Neural progenitor cell (in vitro differentiated cells): ENCODE measurements at places on chromosomes 1 and 21.
A peak's percentile ranks its signal among the peaks of the same experiment; 100 is the strongest.

- no peak for DNase-seq
Observed at GRCh38 chr1:24281591-24281990, 37.6 kb upstream of the GRHL3 start.

DNA sequence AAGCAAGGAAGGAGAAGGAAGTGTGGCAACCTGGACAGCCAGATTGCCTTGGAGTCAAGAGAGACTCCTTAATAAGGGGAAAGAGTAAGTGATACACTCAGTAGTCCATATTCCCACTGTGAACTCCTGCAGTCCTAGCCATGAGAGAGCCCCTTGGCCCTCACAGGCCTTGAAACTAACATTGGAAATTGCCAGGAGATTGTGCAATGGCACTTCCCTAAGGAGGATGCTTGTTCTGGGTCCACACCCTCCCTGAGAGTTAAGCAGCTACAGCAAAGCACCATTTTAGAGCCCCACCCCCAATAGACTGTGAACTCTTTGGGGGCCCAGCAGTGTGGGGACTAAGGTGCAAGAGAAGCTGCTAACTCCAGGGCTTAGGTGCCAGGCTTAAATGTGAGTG lies 367.7 kb upstream of the CAMK1G start:
- no peak for DNase-seq

- DNase-seq = no peak
Observed at GRCh38 chr1:218772575-218772974, 401.1 kb upstream of the LYPLAL1 start.

- no peak for DNase-seq
Observed at GRCh38 chr21:31520561-31521098, 138.9 kb upstream of the SOD1 start.

DNA sequence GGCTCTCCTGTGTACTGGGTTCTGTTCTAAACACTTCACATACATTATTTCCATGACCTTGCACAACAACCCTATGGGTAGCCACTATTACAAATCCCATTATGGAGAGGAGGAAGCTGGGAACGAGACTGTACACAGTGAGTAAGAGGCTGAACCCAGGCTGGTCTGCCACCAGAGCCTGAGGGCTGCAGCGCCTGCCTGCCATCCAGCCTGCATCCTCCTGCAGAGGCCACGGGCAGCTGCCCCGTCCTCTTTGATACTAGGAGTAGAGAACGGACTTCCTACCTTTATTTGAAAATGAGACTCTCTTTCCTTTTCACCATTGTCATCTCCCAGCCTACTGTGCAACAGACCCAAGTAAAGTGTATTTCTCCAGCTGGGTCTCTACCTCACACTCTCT lies 370.0 kb downstream of the HHAT start:
- no peak for DNase-seq

GRCh38 chr1:54545916-54546635 lies 2.0 kb upstream of the ACOT11 start:
- DNase-seq = no peak

DNA sequence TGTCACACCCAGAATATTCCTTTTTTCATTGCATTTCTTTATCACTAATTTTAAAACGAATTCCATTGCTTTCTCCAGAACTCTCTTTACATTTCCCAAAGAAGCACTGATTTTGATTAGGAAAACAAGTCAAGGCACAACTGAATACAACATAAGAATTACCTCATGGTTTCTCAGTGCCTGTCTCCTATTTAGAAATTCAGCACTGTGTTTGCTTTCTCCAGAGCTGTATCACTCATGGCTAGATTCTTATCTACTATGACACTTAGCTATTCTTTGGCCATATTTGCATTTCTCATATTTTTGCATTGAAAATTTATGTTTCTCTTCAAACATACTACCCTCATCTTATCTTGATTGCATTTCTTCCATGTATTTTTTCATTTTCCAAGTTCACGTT lies 1402.0 kb downstream of the MRPL39 start:
- DNase-seq = no peak

DNA sequence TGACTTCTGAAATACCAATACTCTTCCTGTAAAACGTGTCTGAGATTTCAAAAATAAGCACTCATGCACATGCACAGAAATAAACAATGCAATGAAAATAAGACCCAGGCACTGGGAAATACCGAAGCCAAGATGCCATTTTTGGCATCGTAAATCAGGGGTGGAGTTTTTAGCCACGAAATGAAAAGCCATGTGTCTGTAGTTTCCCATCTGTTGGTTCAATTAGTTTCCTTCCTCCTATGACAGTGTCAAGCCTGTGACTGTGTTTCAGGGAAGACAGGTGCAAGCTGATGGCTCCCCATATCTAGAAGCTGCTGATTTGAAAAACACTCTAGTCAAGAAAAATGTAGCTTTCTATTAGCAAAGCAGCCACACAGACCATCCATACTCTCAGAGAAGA lies 480.4 kb upstream of the CAMK1G start:
- DNase-seq = no peak

- DNase-seq = no peak
Observed at GRCh38 chr1:94142583-94142982, 21.6 kb upstream of the ABCA4 start.

- peak; percentile 72 for DNase-seq
Observed at GRCh38 chr1:62530516-62531154, 66.7 kb upstream of the ANGPTL3 start.

DNA sequence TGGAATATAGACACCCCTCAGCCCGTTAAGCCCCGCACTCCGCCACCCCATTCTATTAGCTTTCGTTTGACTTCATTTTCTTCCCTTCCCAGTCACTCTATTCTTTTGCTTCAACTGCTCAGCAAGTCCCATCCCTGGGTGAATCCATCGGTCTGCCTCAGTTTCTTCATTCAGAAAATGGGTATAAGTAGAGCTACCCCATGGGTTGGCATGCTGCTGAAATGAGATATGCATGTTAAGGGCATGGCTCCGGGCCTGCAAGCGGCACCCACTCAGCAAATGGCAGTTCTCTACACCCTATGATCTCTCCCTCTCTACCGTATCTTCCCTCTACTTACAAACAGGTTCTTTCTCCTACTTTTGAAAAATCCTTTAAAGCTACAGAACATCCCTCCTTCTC lies 87.8 kb upstream of the IRF2BP2 start:
- no peak for DNase-seq

GRCh38 chr1:15148004-15148403 lies 5.5 kb upstream of the TMEM51 start:
- no peak for DNase-seq

DNA sequence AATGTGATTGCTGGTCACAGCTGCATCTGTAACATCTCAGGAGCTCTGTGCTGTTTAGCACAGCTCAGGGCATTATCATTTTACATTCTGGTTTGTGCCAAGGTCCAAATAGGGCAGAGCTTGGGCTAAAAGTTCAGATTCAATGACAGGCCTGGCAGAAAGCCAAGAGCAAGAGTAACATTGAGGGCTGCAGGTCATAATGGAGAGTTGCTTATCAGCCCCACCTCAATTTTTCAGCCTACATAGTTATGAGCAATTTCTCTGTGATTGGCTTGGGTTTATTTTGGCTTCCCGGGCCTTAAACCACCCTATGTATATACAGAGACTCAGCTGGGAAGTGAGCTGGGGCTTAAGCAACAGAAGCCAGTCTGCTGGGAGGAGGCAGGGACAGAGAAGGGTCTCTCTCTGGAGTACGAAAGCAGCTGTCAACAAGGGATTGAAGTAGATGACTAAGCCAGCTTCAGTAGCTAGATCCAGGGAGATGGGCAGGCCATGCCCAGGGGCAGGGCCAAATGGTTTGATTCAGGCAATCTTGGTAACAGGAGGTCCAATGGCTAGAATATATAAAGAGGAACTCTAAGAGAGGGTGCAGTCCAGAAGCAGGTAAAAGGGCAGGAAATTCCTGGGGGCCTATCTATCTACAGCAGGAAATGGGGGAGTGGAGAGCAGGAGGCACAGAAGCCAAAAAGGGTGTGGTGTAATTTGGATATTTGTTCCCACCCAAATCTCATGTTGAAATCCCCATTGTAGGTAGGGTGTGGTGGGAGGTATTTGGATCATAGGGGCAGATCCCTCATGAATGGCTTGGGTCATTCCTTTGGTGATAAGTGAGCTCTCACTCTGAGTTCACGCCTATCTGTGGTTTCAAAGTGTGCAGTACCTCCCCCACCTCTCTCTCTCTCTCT lies 49.0 kb downstream of the BRINP2 start:
- no peak for DNase-seq

DNA sequence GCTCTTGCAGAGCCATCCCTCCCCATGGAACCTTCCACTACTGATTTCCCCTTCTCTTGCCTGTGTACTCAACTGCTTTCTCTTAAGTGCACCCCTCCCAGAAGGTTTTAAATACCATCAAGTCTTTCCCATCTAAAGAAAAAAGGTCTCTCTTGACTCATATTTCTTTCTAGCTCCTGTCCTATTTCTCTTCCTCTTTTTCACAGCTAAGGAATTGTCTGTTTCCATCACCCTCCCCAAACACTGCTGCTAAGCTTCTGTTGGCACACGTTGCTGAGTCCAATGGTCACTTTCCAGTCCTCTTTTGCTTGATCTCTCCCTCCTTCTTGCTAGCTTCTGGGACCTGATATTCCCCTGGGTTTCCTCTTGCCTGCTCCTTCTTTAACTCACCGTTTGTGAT lies 13.3 kb upstream of the GNL2 start:
- DNase-seq = no peak

DNA sequence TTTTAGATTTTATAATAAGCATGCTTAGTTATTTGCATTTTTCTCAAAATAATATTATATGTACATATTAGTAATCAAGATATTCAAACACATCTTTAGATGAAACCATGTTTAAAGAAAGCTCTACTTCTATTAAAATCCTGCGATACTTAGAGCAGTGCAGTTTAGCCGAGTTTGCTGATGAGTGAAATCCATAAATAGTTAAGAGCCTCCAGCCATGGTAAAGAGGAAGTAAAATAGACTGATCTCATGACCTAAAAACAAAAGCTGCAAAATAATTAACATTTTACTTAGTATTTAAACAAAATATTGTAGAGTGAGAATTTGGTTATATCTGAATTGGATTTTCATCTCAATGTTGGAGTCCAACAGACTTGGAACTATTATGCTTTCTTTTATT lies 147.4 kb upstream of the NRIP1 start:
- DNase-seq = no peak

- DNase-seq = no peak
Observed at GRCh38 chr21:44637018-44637850, at the start of gene KRTAP10-10. TSS of gene KRTAP10-10 (plus strand) at chr21:44637356. CDS start at chr21:44637418, 62 bp downstream.

DNA sequence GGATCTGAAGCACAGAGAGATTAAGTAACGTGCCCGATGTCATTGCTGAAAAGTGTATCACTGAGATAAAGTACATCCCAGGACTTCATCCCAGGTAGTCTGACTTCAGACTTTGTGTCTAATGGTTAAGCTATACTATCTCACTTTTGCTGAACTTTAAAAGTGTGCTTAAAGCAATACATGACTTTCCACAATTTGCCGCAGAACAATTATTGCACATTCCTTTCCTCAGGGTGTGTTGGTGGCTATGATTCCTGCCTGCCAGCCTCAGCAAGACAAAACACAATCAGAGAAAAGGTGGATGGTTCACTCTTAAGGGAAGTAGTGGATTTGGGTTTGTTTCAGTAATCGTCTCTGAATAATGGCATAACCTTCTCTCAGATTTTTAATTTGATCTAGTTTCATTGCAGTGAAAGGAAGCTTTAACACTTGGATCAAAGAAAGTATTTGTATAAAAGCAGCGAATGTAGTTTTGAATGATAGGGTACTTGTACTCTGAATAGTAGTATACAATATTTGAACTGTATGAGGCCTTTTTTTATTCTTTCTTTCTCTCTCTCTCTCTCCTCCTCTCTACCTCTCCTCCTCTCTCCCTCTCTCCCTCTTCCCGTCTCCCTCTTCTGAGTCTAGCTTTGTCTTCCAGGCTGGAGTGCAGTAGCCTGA lies 47.0 kb downstream of the CNST start:
- no peak for DNase-seq

DNA sequence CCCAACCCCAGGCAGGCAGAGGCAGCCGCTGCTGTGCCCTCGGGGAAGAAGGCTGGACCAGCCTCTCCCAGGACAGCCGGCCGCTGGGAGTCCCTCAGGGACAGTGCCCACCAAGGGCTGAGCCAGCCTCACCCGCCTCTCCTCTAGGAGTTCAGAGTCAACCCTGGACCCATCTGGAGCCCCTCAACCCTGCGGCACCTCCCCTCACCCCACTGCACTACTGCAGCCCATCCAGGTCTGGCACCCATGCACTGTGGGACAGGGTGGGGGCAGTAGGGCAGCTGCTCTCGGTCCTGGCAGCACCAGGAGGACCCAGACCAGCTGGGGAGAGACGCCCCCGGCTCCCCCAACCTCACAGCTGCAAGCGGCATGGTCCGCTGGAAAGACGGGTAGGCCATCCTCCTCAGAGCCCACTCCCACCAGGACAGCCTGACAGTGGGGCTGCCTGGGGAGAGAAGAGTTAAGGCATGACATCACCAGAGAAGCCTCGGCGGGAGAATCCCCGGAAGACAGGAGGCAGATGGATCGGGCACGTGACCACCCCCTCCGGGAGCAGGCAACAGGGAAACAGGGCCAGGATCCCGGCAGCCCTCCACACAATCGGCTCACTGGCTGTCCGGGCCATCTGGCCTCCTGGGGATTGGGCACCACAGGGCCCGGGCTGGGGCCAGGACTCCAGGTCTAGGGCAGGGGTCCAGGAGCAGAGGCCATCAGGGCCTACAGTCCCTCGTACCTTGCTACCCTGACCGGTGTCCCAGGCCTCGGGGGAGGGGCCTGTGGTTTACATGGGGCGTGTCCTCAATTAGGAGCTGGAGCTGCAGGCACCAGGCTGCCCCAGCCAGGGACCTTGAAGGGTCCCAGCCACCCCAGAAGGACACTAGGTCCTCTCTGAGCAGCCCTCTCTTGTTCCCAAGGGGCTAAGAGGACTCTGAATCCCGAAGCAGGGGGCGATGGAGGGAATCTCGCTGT lies 3.1 kb downstream of the ACAP3 start:
- DNase-seq = peak; percentile 69

DNA sequence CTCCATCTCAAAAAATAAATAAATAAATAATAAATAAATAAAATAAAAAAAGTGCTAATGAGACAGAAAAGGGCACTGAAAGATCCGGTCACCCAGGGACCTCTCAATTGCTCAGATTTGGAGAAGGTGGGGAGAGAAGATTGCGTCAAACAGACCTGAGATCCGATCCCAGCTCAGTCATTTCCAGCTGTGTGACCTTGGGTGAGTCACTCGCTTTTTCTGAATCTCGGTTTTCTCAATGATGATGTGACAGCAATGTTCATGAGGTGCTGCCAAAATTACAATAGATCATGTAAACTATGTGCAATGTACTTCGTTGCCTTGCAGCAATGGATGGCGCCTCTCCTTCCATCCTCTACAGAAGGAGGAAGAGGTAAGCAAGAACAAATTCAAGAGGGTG lies 11.1 kb upstream of the MEF2D start:
- DNase-seq = no peak
